Dermis blood vessel endothelial cell (primary cell): ENCODE measurements at places on chromosomes 13 and 19. TPM values are rescaled to one million over a fixed set of nuclear protein-coding genes. Genes with fewer than 3 reads are reported as not detected.

Gene KIRREL2
- total RNA-seq: not detected in 2 replicates

Gene SIGLEC10
- not detected in 2 replicates for total RNA-seq

Gene SSC5D
- total RNA-seq: 0.19 and 0.51 TPM in 2 replicates

Gene HIF3A
- 23.1 and 52.6 TPM in 2 replicates for total RNA-seq

Gene PPM1N
- 0.60 and 1.5 TPM in 2 replicates for total RNA-seq

DNA sequence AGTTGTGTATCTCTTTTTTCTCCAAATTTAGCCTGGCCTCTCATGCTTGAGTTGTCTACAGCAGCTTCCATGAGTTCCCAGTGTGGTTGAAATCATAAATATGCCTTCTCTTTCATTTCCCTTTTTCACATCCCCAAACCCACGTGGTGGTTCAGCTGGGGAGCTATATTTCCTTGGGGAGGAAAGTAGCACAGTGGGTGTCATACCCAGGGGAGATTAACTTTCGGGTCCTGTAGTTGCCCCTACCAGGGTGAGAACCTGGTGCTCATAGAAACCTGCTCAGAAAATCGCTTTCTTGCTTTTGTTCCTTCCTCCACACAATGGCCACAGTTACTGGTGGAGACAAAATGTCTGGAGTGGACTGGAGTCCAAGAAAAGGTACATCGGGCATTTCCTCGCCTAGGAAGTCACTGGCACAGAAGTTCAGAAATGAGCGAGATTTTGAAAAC, 7.0 kb upstream of the LILRA4 start:
- DNase-seq: no peak

GRCh38 chr13:30121666-30122065, 185.7 kb downstream of the KATNAL1 start:
- no peak for DNase-seq

DNA sequence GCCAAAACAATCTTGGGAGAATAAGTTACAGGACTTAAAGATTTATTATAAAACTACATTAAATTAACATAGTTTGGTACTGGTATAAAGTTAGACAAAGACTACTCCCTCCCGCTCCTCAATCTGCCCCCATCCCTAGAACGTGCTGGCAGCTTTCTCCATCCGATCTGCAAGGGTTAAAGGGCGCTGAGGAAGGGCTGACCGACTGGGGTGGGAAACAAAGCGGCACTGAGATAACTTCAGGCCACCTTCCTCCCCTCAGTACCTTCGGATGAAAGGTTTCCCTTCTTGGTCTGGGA, 790 bp upstream of the SUGT1 start:
- no peak for DNase-seq

- no peak for DNase-seq
Measured at GRCh38 chr19:4635754-4636116, 3.6 kb upstream of the TNFAIP8L1 start.

GRCh38 chr13:105370011-105370650, 1165.3 kb downstream of the EFNB2 start:
- no peak for DNase-seq

GRCh38 chr13:98190889-98191444, 13.9 kb upstream of the RNF113B start:
- DNase-seq: no peak

DNA sequence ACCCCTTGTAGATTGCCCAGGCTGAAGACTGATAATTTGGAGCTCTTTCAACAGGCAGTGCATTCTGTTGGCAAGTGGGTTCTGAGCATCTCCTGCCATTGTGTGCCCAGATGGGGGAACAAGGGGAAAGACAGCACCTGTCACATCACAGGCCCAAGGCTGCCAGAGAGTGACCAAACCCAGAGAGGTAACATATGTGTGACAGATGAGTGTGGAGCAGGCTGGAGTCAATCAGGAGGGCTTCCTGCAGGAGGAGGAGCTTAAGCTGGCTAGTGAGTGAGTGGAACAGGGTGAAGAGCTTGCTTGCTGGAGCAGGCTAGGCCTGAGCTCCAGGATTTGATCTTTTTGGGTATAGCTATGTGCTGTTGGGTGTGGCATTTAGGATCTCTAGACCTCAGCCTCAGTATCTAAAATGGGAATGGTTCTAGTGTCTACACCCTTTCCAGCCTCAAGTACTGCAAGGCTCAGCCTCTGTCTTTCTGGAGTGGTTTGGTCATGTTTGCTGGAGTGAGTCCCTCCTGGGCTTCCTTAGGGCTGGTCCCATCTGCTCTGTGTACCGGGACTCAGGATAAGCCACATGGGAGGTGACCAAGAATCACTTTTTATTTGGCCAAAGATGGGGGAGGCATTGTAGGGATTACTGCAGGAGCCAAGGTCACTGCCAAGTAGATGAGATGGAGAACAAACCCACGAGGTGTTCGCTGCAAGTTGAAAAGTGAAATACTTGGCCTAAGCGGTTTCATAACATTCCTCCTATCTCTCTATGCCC, 152.4 kb upstream of the TSHZ3 start:
- no peak for DNase-seq

- no peak for DNase-seq
Measured at GRCh38 chr13:37984357-37984756, 114.8 kb upstream of the TRPC4 start.

DNA sequence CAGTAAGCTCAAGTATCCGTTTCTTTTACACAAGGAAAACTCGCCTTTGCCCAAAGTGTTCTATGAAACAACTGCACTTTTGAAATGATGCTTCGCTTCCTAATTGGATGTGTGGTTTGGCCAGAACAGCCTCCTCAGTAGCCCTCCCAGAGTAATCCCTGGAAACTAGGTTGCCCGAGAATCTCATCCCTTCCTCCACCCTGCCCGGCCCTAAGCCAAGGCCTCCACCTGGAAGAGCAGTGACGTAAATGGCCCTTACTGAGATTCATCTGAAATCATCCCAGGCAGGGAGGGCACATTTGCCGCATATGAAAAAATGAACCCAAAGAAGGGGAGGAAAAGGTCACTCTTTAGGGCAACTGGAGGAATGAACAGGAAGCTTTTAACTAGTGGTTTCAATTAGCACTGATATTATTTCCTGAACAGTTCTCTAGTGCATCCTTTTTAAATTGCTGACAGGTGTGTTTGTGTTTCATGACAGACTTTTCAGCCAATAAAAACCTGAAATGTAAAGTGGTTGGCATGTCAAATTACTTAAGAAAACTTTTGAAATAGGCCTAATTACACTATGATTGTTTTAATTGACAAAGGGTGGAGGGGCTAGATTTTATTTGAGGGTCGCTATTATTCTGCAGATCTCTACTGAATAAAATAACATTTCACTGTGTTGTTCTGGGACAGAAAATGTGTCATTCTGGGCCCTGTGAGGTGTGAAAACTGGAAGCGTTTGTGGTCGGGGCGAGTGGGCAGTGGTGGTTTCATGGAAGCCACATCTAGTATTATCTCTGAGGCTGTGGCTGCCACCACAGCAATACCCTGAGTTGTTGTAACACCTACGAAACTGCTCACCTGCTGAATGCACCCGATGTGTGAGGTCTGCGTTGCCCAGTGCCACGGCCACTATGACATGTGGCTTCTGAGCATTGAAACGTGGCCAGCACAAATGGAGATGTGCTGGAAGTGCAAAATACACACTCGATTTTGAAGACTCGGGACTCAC, 112.1 kb downstream of the ZIC5 start:
- no peak for DNase-seq

GRCh38 chr13:100350601-100351000, 238.0 kb downstream of the GGACT start:
- no peak for DNase-seq

DNA sequence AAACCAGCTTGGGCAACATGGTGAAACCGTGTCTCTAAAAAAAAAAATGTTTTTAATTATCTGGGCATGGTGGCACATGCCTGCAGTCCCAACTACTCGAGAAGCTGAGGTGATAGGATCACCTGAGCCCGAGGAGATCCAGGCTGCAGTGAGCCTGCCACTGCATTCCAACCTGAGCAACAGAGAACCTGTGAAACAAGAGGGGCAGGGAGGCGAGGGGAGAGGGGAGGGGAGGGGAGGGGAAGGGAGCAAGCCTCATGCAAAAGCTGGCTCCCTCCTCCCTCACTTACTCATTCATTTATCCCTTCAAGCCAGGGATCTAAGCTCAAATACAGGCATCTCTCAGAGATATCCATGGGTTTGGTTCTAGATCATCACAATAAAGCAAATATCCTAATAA, 8.9 kb downstream of the ATP7B start:
- no peak for DNase-seq

GRCh38 chr13:109819874-109820273, 33.5 kb upstream of the IRS2 start:
- no peak for DNase-seq

DNA sequence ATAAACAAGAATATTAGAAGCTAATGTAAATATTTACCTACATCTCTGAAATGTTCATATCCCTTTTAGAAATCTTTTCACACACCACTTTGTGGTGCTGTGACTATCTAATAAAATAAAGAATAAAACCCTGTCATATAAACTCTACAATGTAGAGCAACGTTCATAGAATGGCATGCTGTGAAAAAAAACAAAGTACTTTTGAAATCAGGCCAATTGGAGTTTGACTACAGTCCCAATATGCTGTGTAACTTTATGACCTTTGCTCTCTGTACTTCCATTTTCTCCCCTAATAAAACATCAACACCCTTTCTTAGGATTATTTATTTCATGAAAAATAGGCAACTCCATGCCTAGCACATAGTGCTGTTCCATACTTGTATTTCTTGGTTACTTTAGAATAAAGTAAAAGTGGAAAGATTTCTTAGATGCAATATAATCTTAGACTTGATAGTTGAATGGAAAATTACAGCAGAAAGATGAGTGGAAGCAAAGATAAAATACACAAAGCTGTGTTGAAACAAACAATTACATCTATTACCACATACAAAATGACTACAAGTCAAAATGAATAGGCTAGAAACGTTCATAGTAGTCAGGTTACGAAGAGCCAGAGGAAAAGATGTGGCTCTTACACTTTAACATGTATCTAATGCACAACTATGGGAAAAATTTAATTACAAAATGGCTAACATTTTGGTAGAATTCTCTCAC, 613.2 kb upstream of the SLITRK5 start:
- DNase-seq: no peak
